ENCODE measurements at places on chromosomes 7 and 10.

DNA sequence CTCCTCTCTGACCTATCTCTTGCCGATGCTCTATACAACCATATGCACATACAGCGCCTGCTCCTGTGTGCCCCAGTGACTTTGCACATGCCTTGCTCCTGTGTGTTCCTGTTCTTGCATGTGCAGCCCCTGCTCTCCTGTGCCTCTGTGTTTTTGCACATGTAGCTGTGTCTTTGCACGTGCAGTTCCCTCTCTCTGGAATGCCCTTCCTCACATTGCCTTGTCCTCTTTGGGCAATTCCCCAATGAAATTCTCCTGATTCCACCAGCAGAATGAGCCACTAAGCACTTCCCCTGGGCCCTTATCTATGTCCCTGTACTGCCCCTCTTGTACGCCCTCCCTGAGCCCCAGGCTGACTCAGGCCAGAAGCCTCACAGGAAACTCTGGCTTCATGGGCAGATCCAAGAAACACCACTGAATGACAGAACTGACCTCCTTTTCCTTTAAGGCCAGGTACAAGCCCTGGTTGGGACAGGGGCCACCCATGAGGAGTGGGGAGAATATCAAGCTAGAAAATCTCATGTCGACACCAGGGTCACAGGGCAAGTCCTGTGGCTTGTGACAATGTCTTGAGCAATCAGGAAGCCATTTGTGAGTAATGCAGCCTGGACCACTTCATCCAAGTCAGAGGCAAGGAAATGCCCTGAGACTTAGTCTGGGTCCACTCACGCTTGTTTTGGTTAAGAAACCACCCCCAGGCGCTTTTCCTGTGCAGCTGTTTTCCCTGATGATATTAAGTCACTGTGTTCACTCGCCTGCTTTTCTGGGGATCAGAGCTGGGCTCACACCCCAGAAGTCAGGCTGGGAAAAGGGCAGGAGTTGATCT, 1.9 kb upstream of the ARHGAP22 start:
- DNase-seq, result no peak

GRCh38 chr7:4835398-4836205, 26.2 kb downstream of the PAPOLB start:
- no peak for DNase-seq

- no peak for DNase-seq
These were observed 42.5 kb downstream of the CDCA7L start for GRCh38 chr7:21903020-21903786.

- DNase-seq, result no peak
These were observed 29.0 kb upstream of the MEOX2 start for GRCh38 chr7:15715435-15715834.

- no peak for DNase-seq
These were observed 58.9 kb downstream of the SH2D4B start for GRCh38 chr10:80596391-80597257.

DNA sequence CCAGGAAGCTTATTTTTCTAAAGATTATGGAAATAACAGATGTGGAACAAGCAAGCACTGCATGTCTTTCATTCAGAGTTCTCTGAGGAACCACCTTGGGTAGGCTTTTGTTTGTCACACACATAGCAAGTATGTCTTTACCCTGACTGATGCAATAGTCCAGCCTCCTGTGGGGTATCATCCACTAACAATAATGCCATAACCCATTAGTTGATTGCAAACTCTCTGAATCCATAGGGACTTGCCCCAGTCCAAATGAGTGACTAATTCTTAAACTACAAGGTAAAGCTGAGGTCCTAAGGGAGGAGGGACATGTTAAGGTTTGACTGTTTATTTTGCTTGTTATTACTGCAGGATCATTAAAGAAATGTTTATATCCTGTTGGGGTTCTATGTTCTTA, 151.4 kb upstream of the PRPS1L1 start:
- no peak for DNase-seq

DNA sequence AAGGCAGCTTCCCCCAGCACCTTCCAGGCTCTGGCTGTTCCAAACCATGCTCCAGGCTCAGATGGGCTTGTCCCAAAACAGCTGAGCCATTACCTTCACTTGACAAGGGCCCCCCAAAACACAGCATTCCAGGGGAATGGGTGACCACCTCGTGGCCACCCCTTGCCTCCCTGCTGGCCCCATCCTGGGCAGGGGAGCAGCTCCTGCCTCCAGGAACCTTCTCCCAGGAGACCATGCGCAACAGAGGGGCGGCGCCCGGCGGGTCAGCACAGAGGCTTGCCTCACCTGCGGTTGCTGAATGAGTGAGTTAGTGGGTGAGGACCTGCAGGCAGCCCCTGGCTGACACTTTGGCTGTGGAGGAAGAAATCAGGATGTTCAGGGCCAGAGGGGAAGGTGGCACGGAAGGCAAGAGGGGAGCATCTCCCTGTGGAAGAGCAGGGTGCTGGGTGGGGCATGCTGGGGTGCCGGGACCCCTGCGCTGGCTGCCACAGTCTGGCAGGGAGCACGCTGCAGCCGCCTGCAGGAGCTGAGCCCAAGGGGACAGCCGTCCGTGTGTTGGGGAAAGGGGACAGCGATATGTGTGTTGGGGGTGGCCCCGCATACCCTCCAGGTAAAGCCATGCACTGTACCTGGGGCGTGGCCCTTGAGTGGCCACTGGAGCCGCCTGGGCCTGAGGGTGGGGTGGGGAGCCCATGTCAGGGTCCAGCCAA, 54.7 kb downstream of the PWWP2B start:
- no peak for DNase-seq

- no peak for DNase-seq
These were observed 67.8 kb downstream of the TBX20 start for GRCh38 chr7:35185908-35186731.

DNA sequence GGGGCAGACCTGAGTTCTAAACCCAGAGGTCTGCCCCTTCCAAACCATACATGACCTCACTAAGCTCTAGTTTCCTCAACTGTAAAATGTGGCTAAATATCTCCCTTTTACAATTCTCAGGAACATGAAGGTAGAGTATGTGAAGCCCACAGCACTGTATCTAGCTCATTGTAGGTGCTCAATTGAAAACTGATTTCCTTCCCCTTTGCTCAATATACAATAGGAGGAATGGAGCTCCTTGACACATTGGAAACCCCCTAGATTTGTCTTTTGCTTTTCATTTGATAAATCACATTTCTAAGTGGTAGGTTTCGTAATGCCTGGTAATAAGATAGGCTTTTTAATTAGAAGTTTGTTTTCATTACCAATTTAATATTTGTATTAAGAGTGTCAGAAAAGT, 153.3 kb downstream of the ARID5B start:
- DNase-seq, result no peak

DNA sequence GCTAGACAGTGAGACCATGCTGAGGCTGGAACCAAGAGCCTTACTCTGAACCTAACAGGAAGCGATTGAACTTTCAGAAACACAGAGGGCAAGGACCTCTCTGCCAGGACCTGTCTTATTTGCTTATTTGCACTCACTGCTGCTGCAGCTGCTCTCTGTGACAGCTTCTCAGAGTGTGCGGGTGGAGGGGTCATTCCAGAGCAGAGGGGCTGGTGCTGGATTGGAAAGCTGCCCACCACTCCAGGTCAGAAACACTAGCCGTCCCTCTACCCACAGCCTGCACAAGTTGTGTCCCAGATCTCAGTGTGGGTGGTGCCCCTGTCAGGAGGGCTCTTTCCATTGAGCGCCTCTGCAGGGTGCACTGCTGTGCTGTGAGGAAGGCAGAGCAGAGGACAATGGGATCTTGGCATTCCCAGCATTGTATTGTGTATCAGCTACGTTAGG, 126.2 kb downstream of the CCNY start:
- no peak for DNase-seq
